ENCODE measurements at places on chromosomes 1 and 21. TPM values are rescaled to one million over a fixed set of nuclear protein-coding genes. Genes with fewer than 3 reads are reported as not detected.

DNA sequence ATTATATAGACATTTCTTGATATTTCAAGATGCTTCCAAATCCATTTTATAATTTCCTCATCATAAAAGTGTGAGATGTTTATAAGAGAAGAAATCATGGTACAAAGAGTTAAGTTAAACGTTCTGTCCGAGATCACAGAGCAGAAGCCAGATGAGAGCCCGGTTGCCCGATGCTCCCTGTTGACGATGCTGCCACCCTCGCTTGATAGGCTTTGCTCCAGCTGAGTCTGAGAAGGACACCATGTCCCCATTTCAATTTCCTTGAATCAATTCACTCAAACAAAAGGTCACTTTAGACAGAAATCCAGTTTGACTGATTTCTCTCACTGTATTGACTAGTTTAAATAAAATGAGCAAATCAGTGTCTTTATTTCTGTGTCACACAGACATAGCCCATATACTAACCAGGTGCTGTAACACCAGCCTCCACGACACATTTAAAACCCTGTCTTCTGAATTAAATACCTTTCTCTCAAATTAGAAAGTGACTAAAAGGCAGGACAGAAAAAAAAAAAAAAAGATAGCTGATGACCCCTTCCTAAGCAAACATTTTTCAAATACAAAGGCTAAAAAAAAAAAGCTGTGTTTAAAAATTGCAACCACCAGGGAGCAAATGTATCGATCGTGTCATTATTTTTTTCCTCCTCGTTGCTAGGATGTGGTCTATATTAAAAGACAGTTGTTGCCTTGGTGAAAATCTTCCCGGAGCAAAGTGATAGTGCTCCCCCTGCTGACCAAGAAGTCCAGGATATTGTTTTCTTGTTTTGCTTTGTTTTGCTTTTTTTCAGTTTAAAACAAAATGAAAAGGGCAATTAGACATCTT is 35.2 kb downstream of the DNASE2B start:
- DNase-seq: peak; percentile 65

DNA sequence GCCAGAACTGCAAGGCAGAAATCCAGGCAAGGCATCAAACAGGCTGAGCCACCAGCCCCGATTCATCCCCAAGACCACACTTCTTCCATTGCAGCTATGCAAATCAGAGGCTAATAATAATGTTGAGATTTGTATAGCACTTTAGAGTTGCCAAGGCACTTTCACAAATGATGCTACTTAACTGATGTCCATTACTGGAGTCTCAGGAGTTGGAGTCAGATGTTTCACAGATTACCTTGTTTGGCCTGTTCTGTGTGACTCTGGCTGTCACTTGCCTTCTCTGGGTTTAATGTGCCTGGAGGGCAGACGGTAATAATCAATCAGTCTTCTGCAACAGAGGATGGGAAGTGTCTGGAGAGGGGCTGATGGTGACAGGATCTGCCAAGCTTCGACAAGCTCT is 40.8 kb upstream of the MPZL1 start:
- DNase-seq: no peak

DNA sequence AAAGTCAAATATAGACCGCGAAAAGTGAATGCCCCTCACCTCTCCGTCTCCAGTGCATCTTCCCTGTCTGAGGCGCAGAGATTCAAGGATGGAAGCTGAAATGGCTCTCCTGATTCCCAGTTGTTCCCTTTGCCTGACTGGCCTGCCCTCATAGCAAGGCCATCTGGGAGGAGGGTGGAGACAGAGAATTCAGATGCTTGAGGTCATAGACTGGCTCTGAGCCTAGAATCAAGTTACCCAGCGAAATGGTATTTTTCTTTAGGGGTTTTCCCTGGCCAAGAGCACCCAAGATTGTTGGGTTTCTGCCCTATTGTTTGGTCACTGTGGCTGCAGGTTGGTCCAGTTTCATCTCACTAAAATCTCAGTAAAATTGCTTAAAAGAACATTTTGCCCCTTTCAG is 7.2 kb downstream of the METTL13 start:
- DNase-seq: no peak

- DNase-seq: no peak
Observed at GRCh38 chr1:18891426-18891780, 11.0 kb downstream of the ALDH4A1 start.

DNA sequence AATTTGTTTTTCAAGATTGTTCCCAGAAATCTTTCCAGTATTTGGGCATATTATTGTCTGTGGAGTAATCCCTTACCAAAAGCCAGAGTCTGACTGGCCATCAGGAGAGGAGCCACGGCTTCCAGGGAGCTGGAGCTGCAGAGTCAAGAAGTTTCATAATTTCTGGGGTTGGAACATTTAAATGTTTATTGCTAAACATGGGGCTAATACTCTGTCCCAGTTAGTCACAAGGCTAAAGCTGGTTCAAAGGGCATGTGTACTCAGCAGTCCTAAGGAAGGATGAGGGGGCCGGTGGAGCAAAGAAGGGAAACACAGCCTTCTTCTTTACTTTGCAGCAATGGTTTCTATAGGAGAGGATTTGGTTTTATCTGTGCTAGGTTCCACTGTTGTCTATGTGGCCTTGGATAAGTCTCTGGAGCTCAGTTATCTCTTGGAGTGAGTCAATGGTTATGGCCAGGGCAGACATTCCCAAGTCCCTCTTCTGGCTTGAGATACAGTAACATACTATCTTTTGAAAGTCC is 9.5 kb downstream of the DENND2D start:
- no peak for DNase-seq

- DNase-seq: no peak
Observed at GRCh38 chr21:34553151-34553952, 41.3 kb upstream of the KCNE1 start.

DNA sequence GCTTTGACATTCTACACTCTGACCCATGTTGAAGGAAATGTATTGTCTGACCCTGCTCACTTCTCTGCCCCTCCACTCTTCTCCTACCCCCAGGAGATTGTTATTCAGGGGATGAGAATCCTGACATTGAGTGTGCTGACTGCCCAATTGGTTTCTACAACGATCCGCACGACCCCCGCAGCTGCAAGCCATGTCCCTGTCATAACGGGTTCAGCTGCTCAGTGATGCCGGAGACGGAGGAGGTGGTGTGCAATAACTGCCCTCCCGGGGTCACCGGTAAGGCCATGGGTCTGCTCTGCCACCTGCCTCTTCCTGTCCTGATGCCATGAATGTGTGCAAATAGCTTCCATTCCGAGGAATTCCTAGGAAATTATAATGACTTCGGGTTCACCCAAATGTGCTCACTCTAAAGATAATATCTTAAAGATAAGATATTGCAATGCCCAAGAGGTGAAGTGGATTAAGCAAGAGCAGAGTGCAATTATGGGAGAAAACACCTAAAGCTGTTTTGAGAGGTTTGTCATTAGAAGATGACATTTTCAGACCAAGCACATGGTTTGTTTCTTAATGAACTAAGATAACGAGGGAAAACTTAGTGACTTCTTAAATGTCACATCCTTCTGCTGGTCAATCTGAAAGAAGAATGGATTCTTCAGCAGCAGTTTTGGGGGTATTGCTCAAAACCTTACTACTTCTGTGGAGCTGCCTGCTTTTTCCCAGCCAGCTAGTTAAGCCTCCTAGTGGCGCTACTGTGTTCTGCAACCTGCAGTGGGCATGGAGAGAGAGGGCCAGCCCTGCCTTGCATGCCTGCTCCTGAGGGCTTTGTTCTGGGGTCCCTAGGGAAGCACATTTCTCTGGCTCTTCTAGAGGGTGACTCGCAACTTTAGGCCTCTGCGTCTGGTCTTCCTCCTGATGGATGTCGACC is 41.6 kb downstream of the LAMC2 start:
- no peak for DNase-seq

- no peak for DNase-seq
Observed at GRCh38 chr1:167291539-167292185, 71.0 kb downstream of the POU2F1 start.

DNA sequence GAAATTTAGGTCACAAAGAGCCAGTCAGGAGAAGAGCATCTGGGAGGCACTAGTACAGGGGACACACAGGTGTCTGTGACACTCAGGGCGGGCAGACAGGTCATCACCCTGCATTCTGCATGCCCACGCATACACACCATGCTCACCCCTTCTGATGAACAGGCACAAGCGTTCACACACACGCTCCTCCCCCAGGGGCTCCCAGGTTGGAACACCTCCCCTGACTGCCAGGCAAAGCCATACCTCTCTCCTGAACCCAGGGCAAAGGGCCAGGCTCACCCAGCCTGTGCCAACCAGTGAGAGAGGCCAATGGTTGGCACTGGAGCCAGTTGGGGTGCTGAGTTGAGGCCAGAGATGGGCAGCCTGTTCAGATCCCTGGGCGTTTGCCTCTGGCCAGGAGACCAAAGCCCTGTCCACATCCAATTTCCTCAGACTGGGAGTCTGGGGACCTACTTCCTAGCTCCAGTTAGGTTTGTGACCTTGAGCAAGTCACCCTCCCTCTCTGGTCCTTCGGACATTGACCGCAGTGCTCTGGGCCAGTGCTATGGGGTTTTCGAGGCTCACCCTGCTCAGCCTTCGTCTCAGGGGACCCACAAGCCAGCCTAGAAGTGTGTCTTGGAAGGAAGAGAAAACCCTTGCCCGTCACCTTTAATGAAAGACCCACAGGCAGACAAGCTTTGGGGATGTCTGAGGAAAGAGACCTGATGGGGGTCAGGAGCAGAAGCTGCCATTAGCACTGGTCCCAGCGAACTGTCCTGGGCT is 5.8 kb upstream of the LAD1 start:
- DNase-seq: no peak

Gene CELA3B
- polyA plus RNA-seq: 0.40 TPM

Gene PTPRU
- 15.4 TPM for polyA plus RNA-seq

Gene SLC45A1
- polyA plus RNA-seq: 3.4 TPM

Data from renal cortex interstitium (tissue), 15 donors.